Large intestine (tissue), 12 donors: ENCODE measurements at places on chromosomes 6 and 20.

DNA sequence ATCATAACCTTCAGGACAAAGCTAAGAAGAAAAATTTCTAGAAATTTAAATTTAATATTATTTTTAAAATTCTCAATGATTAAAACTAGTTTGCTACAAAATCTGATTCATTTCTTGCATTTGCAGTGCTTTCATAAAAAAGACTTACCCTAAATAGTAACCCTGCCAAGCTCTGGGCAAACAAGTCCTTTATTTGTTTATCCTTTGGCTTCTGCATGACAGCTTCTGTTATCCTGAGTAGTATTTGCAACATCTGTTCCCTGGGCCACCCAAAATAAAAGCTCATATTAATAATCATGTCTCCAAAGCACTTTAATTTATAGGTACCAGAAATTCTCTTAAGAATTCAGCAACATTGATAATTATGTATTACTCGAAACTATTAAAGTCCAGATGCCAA lies 101.3 kb downstream of the RALGAPA2 start:
- H3K27me3 ChIP-seq, result no peaks in the 10 kb centered on the region
- DNase-seq, result no peak
- peaks cover 29% of the 10 kb centered on the region for H3K36me3 ChIP-seq
- H3K4me3 ChIP-seq, result no peak overlapping the region
- no peaks in the 10 kb centered on the region for H3K4me1 ChIP-seq

- no peaks in the 10 kb centered on the region for H3K27me3 ChIP-seq
- no peaks in the 10 kb centered on the region for H3K4me1 ChIP-seq
- no peak overlapping the region for H3K27ac ChIP-seq
Observed at GRCh38 chr6:70811788-70812187, 144.1 kb downstream of the SMAP1 start.

DNA sequence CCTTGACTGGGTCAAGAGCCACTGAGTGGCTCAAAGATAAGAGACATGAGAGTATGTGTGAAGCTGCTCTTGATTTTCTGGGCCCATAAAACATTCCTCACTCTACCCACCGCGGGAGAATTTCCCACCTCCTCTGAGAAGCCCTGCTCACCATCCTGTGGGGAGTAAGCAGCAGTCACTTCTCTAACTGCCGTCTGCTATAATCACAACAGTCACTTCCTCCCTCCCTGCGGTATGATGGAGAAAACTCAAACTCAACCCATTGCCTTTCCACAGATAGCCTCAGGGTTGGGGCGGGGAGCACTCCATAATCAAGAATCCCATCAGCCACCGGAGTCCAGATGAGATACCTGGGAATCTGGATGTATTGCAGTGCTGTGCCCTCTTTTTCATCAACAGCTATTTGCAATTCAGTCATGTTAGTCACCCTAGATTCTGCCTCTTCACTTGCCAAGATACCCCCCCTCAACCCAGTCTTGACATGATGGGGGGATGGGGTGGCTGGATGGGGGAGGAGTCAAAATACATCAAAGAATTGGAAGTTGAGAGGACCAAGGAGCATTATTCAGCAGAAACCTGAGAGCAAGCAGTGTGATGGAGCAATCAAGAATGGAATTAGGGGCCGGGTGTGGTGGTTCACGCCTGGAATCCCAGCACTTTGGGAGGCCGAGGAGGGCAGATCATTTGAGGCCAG lies 5.1 kb downstream of the MOCS1 start:
- DNase-seq, result no peak
- H3K4me1 ChIP-seq, result peaks cover 18% of the 10 kb centered on the region
- no peak overlapping the region for H3K27ac ChIP-seq

DNA sequence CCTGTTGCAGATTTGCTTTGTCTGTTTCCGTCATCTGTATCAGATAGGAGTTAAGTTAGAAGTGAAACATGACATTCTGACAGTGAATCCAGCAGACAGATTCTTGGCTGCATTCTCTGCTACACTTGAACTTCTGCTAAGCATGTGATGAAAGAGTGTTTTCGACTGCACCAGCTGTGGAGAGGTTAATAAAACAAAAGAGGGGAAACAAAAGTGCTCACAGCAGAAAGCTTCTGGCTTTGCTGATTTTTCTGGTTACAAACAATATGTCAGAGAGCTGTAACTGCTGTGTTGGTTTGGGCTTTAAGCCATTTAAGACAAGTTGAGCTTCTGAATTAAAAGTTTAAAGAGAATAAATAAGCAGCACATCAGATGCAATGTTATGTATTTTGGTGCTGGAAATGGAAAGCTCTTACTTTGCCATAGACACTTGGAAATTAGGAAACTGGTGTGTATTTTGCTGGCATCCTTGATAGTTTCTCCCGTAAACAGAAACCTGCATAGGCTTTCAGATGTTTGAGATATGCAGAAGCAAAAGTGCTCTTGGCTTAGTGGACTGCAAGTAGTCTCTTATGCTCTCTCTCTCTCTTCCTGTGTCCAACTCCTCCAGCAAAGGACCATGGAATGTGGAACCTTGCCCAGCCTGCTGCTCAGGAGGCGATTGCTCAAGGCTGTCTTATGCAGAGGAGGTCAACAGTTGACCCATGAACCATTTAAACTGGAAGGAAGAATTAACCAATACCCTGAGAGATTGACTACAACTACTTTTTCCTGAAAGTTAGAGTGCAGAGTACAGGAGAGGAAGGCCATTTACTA lies 104.9 kb downstream of the RPS12 start:
- H3K4me1 ChIP-seq, result no peaks in the 10 kb centered on the region
- no peaks in the 10 kb centered on the region for H3K36me3 ChIP-seq
- H3K27ac ChIP-seq, result no peak overlapping the region
- DNase-seq, result peak; percentile 32
- no peak overlapping the region for H3K4me3 ChIP-seq

GRCh38 chr20:19761841-19762240 lies 3.8 kb downstream of the RIN2 start:
- peaks cover 4% of the 10 kb centered on the region for H3K4me1 ChIP-seq
- H3K27me3 ChIP-seq, result no peaks in the 10 kb centered on the region
- no peak for DNase-seq
- no peaks in the 10 kb centered on the region for H3K36me3 ChIP-seq
- no peak overlapping the region for H3K27ac ChIP-seq

- no peaks in the 10 kb centered on the region for H3K36me3 ChIP-seq
- no peak overlapping the region for H3K4me3 ChIP-seq
Observed at GRCh38 chr6:128558924-128559323, 38.5 kb upstream of the PTPRK start.
